Renal pelvis (tissue), 12 donors: ENCODE measurements at places on chromosomes 13 and 19. TPM values are rescaled to one million over a fixed set of nuclear protein-coding genes. Genes with fewer than 3 reads are reported as not detected.

- no peak for DNase-seq
Measured at GRCh38 chr13:20400774-20401173, 124.9 kb downstream of the CRYL1 start.

Gene SIGLEC12
- polyA plus RNA-seq: 0.19 TPM

Gene ALOX5AP
- polyA plus RNA-seq: 5.5 TPM

DNA sequence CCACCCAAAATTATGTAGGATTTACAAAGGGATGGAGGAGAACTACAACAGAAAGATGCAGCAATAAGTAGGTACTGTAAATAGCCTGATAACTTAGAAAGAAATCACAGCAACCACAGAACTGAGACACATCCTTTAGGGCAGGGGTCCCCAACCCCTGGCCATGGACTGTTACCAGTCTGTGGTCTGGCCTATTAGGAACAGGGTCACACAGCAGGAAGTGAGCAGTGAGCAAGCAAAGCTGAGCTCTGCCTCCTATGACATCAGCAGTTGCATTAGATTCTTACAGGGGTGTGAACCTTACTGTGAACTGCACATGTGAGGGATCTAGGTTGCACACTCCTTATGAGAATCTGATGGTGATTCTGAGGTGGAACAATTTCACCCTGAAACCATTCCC, 997.6 kb downstream of the DIAPH3 start:
- no peak for DNase-seq

GRCh38 chr19:41161903-41162302, 31.1 kb upstream of the CYP2S1 start:
- no peak for DNase-seq

DNA sequence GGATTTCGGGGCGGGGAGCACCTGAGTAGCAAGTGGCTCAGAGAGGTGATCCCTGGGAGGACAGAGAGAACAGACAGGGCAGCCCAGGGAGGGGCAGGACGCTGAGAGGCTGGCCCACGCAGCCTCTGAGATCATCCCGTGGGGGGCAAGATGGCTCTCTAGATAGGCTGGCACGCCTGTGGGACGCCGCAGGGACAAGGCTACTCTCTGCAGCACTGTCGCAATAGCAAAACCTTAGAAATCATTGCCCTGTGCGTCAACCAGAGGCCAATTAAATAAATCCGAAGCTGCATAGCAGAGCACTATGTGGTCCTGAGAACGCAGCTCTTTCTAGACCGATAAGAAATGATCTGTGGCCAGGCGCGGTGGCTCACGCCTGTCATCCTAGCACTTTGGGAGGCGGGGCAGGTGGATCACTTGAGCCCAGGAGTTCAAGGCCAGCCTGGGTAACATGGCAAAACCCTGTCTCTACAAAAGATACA, 5.1 kb downstream of the PEX11G start:
- no peak for DNase-seq
